ENCODE measurements at places on chromosomes 6 and 20.

GRCh38 chr6:89970072-89970471 lies 75.8 kb downstream of the GJA10 start:
- no peak for DNase-seq

GRCh38 chr6:73579851-73580246 lies 59.0 kb upstream of the EEF1A1 start:
- DNase-seq: no peak

DNA sequence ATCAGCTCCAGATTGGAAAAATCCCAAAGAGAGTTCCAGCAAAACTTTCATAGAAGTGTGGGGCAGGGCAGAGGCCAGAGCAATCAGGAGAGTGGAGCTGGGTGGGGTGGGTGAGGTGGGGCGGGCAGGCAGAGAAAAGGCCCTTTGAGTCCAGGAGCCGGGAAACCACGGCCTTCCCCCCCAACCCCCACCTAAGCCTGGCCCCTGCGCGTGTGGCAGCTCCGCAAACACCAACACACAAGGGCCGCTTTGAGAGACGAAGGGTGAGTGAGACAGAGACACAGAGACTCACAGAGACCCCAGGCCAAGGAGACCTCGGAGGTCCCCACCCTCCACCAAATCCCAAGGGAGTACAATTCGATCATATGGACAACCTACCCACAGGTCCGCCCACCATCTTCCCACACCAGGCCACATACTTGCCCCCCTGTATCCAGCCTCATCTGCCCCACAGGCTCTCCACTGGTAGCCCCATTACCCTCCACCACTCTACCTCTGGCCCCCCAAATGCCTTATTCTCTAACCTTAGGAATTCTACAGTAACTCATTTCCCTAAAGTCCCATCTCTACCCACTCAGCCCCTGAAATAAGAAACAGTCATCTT lies 1.7 kb downstream of the COL11A2 start:
- DNase-seq: no peak

- DNase-seq: no peak
Measured at GRCh38 chr6:164694386-164694785, 615.0 kb downstream of the C6orf118 start.

GRCh38 chr6:22380236-22380635 lies 83.4 kb upstream of the PRL start:
- DNase-seq: no peak

DNA sequence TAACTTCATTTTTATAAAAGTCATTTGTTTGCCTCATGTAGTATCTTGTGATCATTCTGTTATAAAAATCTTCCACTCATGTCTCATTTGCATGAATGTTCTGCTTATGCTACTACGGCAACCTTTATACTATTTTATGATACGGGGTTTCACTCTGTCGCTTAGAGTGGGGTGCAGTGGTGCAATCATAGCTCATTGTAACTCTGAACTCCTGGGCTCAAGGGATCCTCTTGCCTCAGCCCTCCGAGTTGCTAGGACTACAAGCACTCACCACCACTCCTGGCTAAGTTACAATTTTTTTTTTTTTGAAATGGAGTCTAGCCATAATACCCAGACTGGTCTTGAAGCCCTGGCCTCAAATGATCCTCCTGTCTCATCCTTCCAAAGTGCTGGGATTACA lies 154.4 kb upstream of the PREP start:
- no peak for DNase-seq

DNA sequence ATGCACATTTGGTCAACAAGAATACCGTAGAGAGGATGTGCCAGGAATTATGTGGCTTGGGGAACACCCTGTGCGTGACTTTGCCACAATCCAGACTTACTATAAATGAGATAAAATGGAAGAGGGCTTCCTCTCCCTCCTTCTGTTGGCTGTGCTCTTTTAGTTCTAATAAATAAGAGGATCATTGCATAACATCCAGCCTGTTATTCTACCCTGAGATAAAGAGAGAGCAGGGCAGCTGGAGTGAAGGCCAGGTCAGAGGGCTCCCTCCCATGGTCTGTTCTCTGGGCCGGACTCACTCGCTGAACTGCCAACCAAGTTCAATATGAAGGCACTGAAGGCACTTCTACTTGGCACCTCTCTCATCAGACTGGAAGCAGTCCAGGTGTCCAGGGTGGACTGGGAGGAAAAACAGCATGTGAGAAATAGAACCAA lies 91.7 kb downstream of the MTFR2 start:
- no peak for DNase-seq

DNA sequence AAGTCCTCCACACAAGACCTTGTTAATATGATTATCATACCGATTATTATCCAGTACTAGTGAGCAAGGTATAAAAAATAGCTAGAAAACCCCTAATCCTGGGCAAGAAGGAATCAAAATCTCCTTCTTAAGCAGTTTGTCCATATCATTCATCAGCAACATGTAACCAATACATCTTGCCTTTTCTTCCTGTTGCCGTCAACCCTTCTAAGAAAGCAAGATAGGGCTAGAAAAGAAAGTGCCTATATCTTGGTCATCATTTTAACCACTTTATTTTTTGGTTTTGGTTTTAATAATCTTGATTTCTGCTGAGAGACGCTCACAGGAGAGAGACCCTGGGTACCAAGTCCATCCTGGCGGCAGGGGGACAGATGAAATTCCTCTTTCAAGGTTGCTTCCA lies 27.2 kb upstream of the PREX1 start:
- DNase-seq: no peak

DNA sequence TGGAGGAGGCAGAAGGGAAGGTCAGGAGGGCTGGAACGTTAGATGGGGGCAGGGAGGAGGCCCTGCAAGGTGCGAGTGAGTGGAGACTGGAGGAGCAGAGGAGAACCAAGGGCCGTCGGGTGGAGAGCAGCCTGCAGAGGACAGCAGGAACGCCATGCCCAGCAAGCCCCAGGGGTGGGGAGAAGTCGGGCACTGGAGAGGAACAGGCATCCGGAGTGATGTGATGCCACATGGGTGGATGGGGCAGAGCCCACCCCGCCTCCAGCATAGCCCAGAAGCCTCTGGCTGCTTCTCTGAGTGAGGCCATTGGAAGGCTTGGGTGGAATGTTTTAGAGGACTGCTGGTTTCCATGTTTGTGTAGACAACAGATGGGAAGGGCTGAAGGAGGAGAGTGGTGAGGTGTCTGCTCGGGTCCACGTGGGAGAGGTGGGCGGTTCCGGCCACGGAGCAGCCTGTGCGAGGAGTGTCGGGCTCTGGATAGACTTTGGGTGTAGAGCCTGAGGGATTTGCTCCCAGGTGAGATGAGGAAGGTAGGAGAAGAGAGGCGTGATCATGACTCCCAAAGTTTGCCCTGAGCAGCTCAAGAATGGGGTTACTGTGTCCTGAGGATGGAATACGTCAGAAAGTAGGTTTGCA lies 221.4 kb downstream of the SMOC2 start:
- DNase-seq: no peak

- DNase-seq: no peak
Measured at GRCh38 chr6:35093783-35094182, 47.4 kb downstream of the TCP11 start.

DNA sequence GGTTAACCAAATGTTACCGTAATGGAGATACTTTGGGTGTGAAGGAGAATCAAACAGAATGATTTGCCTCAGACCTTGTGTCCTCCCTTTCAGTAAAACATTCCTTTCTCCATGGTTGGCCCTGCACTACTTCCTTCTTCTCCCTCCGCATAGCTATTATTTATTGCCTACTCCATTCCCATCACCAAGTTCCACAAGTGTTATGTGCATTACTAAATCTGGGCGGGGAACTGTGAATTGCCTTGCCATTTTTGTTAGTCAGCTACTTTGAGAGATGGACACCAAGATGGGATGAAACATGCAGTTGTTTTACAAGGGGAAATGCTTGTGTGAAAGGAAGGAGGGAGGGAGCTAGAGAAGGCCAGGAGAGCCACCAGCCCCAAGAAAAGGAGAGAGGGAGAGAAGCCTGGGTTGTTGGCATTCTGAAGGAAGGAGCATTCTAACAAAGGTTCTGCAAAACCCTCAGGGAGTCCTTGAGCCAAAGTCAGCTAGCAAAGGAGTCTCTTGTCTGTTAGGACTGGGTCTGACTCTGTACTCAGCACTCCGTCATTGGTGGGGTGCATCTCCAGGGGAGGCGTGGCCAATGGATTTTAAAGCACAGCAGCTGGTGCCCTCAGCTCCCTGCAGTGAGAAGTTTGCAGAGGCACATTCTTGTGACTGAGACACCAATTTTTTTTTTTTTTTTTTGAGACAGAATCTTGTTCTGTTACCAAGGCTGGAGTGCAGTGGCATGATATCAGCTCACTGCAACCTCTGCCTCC lies 83.6 kb upstream of the CHD6 start:
- DNase-seq: peak; percentile 21

DNA sequence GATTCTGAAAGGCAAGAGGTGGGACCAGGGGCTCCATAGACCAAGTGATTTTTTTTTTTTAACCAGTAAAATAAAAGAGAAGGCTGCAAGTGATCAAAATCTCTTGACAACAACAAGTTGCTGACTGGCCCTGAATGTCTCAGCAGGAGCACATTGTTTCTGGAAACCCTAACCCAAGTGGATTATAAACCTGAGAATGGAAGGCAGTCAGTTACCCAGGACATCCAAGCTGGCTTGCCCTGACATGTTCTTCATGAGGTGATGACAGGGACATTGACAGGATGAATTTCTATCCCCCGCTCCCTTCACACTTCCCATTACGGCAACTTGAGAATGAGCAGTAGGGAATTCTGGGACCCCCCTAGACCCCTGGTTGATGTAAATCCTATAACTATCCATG lies 49.6 kb upstream of the RIPOR2 start:
- DNase-seq: no peak

DNA sequence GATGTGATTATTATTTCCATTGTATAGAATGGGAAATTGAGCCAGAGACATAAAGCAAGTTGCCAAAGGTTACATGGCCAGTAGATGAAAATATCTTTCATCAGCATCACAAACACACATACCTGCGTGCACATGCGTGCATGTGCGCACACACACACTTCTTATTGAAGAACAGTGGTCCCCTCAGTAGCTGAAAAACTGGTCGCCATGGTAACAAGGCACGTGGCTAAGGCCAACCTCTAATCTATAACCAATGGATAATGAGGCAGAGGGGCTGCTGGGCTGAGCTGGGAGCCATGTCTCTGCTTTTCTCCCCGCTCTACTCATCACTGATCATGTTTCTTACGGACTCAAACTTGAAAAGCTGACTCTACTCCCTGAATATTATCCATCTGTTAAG lies 60.3 kb downstream of the NRSN1 start:
- DNase-seq: no peak

- peak; percentile 78 for DNase-seq
Measured at GRCh38 chr20:62368976-62369814, 2.1 kb upstream of the LAMA5 start.

DNA sequence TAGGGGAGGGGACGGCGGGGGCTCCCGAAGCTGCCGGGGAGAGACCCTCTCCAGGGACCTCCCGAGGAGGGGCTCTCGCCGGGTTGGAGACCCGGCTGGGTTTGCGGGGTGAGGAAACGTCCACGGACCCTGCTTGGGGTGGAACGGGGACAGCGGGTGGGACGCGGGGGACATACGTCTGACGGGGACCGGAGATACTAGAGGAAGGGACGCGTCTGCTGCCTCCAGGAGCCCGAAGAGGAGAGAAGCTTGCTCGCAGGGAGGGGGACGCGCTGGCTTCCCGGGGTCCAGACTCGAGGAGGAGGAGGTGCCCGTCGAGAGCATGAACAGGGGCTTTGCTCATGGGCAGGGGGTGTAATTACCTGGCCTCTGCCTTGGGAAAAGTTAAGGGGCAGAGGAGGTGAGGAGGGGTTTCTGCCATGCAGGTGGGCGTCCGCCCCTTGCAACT lies 593 bp downstream of the DNMT3B start:
- no peak for DNase-seq

DNA sequence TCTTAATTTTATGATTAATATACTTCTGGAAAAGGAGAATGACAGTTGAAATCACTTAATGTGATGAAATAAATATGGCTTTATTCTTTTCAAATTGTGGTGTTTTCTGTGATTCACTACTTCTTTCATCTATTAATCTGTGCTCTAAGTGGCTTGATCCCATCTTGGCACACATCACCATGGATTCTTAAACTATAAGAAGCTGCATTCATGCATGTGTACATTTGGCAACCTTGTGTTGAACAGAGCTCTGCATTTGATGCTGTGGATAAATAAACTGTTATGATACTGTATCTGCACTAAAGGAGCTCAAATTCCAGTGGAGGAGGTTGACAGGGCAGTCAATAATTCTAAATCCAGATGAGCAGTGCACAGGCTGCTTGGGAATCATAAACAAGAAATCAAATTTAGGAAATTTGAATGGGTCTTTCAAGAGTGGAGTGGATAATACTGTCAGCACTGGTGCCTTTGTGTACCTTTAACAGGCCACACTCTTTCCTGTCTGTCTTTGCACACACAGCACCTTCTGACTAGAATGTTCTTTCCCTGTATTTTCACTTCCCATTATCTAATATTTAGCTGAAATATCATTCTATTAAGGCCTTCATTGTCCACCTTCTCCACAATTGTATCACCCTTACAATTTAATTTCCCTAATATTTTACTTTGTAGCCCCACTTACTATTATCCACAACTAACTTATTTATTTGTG lies 252.9 kb downstream of the GRM1 start:
- DNase-seq: no peak

- no peak for DNase-seq
Measured at GRCh38 chr6:93677264-93677965, 258.1 kb upstream of the EPHA7 start.

- DNase-seq: no peak
Measured at GRCh38 chr6:91782802-91783201, 1195.9 kb upstream of the MAP3K7 start.

- DNase-seq: no peak
Measured at GRCh38 chr20:59020938-59021551, 1.8 kb downstream of the TUBB1 start.
